Pons (tissue), 1 donor: ENCODE measurements at places on chromosomes 6 and 20.

- peak; percentile 90 for DNase-seq
Observed at GRCh38 chr6:26286168-26286877, 78.7 kb upstream of the BTN3A2 start.

DNA sequence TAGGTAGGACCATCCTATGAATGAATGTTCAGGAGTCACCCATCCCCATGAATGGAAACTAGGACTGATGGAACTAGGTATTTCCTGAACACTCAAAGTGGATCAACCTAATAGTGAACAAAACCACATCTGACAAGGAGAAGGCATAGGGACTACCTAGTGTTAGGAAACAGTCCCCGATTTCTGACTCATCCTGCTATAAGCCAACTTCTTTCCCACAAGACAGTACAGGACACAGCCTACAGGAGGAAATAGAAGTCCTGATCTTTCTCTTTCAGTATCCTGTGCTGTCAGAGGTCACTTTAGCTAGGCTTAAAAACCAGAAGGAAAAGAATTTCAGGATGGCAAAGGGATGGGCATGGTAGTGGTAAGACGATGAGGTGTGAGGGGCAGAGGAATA, 19.5 kb upstream of the GMDS start:
- DNase-seq: no peak

DNA sequence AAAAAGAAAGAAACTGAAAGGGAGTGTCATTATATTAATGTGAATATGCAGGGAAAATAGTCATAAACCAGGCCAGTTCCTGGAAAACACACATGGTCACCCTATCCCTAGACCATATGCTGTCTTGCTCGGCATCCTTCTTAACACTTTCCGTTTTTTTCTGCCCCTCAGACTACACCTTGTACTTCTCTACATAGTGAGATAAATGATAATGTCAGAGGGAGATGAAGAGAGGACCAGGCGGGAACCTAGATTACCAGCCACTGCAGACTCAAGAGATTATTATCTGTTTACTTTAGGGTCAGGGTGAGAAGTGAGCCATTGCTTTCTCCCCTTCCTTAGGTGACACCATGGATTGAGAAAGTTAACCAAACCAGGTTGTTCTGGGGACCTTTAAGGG, 3.7 kb upstream of the RPP21 start:
- DNase-seq: no peak

DNA sequence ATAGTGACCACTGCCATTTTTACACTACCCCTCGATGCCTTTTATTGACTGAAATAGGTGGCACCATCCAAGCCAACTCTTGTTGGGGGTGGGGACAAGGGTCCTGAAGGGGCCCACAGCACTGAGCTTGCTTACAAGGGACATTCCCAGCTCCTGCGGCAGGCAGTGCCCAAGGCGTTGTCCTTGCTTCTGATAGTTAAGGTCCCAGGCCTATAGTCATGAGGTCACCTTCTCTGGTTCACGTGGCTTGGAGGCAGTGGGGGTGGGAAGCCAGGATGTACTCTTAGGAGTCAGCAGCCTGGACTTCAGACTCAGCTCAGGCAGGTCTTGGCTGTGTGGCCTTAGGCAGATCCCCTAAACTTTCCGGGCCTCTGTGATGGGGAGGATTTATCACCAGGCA, 48.6 kb downstream of the TOX2 start:
- no peak for DNase-seq

- no peak for DNase-seq
Observed at GRCh38 chr20:57791966-57792365, 82.2 kb upstream of the PMEPA1 start.

DNA sequence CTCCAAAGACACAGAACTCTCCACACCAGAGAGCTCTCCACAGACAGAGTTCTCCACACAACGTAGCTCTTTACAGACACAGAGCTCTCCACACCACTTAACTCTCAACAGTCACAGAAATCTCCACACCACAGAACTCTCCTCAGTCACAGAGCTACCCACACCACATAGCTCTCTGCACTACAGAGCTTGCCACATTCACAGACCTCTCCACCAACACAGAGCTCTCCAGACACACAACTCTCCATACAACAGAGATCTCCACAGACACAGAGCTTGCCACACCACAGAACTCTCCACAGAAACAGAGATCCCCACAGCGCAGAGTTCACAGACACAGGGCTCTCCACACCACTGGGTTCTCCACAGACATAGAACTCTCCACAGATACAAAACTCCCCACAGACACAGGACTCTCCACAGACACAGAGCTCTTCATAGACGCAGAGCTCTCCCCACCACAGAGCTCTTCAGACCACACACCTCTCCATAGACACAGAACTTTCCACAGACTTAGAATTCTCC, 52.5 kb downstream of the ERMARD start:
- DNase-seq: no peak

DNA sequence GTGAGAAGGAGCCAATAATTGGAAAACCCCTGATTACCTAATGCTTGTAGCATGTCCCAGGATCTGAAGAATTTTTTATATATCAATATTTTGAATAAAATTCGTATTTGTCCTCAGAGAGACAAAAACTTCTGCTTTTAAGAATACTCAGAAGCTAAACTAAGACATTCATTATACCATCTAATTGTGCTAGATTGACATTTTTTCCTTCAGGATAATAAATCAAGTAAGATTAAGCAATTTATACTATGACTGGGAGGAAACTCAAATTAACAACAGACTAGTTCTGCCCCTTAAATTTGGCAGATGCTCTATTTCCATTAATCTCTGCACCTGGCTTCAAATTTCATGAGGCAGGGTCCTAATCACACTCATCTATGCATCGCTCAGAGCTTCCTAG, 291.4 kb downstream of the PLCB1 start:
- no peak for DNase-seq

GRCh38 chr20:36303020-36303595, 3.0 kb upstream of the DLGAP4 start:
- no peak for DNase-seq

GRCh38 chr6:56187686-56188085, 59.7 kb downstream of the COL21A1 start:
- no peak for DNase-seq

DNA sequence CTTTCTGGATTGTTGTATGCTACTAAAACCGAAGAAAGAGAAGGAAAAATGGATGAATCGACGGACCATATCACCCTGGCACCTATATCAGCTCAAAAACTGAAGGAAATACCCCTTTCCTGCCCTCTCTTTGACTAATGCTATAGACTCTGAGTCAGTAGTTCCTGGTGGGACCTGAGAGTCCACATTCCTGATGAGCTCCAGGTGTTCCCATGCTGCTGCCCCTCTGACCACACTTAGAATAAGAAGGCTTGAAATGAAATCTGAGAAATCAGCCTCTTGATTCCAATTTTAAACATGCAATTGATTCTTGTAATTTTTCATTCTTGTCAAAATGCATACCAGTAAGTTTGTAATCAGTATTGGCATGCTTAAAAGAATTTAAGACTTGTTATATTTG, 75.2 kb downstream of the PRL start:
- DNase-seq: no peak

GRCh38 chr6:112464901-112465665, 118.0 kb downstream of the RFPL4B start:
- DNase-seq: no peak

GRCh38 chr20:62653951-62654685, 11.8 kb downstream of the SLCO4A1 start:
- DNase-seq: no peak

DNA sequence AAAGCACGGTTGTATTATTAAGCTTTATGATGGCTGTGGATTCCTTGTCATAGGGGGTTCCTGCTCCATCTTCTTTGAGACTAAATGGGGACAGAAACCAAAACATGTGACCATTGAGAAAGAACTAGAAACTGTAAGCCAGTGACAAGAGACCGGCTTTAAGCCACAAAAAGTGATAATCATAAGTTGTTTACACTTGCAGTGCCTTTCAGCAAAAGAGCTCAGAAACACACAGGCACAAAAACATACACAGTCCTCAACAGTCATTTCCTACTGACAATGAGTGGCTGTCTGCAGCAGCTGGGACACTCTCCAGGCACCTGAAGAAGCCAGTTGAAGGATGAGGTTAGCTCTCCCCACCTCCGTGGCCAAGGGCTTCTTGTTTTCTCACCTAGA, 20.0 kb upstream of the UBE2J1 start:
- DNase-seq: no peak

DNA sequence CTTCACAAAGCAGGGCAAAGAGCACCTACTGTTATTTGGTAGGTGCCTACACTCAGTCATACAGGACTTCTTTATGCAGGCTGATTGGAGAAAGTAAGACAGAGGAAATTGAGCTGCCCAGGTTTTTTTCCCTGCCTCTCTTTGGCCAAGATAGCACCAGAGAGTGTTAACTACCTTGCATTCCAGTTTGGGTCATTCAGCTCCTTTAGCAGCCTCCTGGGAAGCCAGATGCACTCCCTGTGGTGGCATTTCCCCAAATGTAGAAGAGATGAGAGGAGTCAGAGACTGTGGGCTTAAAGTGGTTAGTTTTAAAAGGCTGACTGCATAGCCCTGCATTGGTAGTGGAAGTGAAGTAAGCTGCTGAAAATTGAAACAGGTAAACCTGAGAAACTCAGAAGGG, 358.4 kb downstream of the BCKDHB start:
- DNase-seq: no peak

GRCh38 chr6:146026873-146027272, 2.0 kb upstream of the GRM1 start:
- no peak for DNase-seq

DNA sequence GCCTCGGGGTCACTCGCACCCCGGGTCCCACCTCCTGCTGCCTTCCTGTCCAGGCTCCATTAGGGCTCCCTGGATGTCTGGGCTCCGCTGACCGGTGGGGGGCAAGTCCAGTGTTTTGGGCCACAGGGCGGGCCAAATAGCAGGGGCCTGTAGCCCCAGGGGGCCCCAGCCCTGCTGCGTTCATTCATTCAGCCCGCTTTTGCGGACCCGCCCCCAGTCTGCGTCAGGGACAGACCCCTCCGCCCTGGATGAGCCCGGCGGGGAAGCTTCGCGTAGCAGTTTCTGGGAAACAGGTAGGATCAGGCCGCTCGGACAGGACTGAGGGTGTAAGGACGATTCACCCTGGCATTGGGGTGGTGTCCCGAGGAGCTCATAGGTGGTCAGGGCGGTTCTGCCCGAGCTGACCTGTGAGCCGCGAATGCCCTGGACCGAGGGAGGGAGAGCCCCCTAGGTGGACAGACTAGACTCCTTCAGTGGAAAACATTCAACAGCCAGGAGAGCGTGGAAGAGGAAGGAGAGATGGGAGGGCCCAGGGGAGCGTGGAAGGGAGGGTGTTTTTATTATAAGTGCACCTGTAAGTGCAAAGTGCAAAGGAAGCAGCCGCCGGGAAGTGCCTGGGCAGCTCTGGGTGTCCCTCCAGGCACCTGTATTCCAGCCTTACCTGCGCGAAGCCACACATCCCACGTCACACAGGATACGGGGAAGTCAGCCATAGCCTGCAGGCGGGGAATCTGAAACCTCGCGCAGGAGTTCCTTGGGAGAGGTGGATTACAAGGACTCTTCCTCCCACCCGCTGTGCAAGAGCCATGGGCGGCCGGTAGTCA, 662 bp downstream of the ENTPD6 start:
- no peak for DNase-seq

GRCh38 chr6:148999501-148999900, 252.7 kb downstream of the UST start:
- DNase-seq: no peak

DNA sequence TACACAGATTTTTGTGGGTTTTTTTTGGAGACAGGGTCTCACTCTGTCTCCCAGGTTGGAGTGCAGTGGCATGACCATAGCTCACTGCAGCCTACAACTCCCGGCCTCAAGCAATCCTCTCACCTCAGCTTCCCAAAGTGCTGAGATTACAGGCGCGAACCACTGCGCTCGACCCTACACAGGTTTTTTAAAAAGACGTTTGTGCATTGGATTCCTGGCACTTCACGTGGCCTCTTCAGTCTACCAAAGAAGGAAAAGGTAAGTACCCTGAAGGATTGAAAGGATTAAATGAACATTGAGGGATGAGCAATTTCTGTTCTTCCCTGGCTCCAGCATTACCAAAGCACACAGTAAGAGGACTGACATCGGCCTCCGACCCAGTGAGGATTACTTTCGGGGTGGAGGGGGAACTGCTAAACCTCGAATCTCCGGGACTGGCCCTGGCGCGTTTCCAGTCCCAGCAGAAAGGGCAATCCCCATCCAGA, 556 bp upstream of the YWHAB start:
- no peak for DNase-seq

DNA sequence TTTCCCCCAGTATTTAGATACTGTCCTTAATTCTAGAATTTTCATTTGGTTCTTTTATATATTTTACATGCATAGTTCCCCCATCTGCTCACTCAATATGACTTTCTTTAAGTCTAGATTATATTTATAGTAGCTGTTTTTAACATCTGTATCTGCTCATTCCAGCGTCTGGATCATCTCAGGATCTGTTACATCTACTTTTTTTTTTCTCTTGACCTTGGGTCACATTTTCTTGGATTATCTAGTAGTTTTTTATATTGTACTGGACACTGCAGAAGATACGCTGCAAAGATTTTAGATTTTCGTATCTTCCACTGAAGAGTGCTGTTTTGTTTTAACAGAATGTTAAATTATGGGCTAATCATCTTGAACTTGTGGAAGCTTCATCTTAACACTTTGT, 20.7 kb downstream of the RAB22A start:
- no peak for DNase-seq

DNA sequence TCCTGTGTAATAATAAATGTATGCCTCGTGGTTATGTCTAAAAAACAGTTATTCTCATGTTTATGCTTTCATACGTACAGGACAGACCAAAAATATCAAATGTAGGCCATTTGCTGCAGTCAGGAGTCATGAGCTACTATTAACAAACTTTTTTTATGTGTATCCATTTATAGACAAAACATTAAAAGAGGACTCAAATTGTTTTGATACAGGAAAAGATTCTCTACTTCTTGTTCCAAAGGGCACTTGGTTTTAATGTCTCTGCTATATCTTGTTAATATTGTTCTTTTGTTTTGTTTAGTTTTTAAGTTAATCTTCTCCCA, 155.2 kb downstream of the ZDHHC14 start:
- no peak for DNase-seq

- no peak for DNase-seq
Observed at GRCh38 chr20:50558483-50558925, 48.3 kb downstream of the PTPN1 start.

GRCh38 chr6:71420095-71420692, 131.6 kb downstream of the OGFRL1 start:
- DNase-seq: no peak

DNA sequence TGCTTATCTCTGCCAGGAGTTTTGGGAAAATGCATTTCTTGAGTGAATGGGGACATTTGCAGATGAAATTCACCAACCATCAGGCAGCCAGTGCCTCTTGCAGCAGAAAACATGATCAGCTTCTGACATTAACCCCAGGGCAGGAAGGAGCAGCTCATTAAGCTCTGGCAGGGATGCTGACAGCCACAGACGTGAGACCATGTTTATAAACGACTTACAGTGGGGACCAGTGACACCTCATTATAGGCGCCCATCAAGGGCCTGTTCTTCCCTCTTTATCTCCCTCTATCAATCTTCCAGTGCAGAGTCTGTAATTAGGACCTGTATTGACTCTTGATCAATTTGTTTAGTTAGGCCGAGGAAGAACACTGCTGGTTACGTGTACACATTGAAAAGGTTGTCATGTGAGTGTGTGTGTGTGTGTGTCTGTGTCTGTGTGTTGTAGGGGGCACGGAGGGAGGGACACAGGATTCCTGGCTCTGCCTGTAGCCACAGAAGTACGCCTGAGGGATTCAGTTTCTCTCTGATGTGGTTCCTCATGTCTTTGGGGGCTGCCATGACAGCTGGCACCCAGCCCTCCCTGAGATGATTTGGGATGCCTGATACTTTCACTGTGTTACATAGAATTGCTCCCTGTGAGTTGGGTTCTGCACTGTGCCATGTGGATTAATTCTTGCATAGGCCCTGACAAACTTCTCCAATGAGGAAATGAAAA, 428.4 kb upstream of the CHD6 start:
- no peak for DNase-seq
